ENCODE measurements at places on chromosomes 4 and X.

GRCh38 chrX:120299928-120300327 is 11.3 kb downstream of the TMEM255A start:
- no peak for DNase-seq

GRCh38 chrX:151596282-151596681 is 32.8 kb downstream of the PASD1 start:
- no peak for DNase-seq

GRCh38 chrX:1397441-1398270 is 5.7 kb upstream of the SLC25A6 start:
- no peak for DNase-seq

DNA sequence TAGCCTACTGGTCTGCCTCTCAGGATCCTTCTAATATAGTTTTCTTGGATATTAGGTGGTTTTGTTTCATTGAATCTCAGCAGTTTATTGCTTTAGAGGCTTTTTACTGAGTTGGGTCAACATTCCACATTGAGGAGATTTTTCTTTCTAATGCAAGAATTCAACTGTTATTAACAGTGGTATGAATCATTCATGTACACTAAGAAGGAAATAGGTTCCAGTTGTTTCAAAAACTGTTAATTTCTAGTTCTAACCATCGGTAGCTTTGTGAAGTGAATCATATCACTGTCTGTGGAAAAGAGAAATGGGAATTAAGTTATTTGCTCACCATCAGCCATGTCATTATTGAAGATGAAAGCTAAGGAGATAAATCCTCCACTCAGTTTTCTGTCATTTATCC is 331.5 kb downstream of the RPA4 start:
- no peak for DNase-seq

DNA sequence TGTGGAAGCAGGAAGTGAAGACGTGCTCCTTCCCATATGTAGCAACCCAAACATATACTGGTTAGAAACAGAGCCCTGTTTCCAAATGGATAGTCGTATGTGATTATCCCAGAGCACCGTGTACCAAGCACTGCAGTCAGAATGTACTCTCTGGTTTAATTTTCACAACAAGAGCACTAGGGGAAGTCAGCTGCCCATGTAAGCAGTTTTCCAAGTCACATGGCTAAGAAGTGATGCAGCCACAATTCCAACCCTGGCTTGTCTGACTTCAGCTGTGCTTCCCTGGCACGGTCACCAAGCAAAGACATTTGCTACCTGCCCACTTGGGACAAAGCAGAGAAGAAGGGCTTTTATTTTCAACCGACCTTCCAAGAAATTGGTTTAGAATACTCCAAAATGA is 28.2 kb upstream of the CEP135 start:
- no peak for DNase-seq

GRCh38 chr4:98490251-98490650 is 168.2 kb downstream of the TSPAN5 start:
- DNase-seq, result no peak

- DNase-seq, result no peak
Observed at GRCh38 chr4:138344054-138344453, 101.9 kb upstream of the SLC7A11 start.

DNA sequence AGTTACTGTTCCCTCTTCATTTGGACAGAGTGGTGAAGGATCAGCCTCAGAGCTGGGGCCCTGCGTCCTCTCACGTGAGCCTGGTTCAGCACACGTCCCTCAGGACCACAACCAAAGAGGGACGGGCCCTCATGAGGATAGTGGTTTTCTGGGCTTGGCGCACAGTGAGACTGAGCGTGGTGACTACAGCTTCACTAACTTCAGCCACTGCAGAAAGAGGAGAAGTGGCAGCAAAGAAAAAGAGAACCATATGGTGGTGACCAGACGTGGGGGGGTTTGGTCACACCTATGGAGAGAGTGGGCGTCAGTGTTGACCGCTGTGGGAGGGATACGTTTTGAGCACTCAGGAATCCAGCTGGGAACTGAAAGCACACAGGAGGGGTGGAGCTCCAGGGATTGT is 21.8 kb upstream of the TNIP3 start:
- DNase-seq, result no peak

DNA sequence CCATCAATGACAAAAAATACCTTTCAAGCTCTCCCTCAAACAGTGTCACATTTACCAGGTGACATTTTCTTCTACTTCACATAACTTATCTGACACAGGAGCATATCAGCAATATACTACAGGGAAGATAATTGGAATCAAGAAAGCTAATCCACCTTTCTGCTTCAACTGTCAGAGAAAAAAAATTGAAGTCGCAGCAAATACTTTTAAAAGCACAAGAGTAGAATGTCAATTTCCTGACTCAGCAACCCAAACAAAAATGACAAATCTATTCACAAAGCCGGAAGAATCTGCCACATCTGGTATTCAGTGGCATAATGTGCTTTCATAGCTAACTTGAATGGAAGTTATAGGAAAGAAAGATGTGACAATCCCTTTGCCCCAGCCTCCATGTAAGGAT is 36.7 kb downstream of the AGA start:
- DNase-seq, result no peak

GRCh38 chr4:85142451-85142850 is 176.0 kb upstream of the WDFY3 start:
- DNase-seq, result no peak

GRCh38 chr4:119489305-119489704 is 139.3 kb downstream of the PDE5A start:
- no peak for DNase-seq

- peak; percentile 52 for DNase-seq
Observed at GRCh38 chr4:24488399-24489164, 95.8 kb downstream of the DHX15 start.

DNA sequence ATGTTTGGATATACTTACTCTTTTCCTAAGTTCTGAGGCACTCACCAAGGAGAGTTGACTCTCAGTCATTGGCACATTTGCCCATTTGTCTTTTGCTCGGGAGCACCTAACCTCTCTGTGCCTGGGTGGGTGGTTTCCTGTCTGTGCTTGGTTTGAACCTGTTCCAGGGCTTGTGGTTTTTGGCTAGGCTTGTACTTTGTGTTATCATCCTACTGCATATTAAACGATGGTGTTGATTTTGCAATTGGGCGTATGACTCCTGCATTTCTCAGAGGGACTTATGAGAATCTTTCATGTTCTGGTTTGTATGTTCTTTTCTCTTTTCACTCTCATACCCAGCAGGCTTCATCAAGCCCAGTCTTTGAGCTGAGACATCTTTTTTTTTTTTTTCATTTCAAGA is 161.7 kb downstream of the BTC start:
- DNase-seq, result peak; percentile 11

- no peak for DNase-seq
Observed at GRCh38 chr4:70713453-70714078, 8.2 kb upstream of the RUFY3 start.

- no peak for DNase-seq
Observed at GRCh38 chrX:107659286-107659685, 31.0 kb downstream of the PRPS1 start.

DNA sequence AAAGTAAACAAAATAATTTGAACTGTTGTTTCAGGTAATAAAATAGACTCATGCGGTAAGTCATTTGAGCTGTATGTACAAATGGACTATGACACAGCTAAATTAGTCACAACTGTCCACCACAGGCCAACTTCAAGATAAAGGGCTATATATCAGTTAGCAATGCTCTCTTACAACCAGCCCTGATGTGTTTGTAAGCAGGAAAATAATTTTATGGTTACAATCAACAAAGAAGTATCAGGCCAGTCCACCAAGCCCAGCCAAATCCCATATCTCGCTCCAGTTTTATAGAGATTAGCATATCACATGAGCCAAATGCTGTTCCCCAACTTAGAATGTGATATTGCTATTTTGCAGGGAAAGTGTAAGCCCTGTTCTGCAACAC is 511 bp upstream of the DUSP21 start:
- DNase-seq, result no peak

All from T-helper 17 cell (primary cell).